Ovary (tissue), 10 donors: ENCODE measurements at places on chromosomes 12 and 14. TPM values are rescaled to one million over a fixed set of nuclear protein-coding genes. Genes with fewer than 3 reads are reported as not detected.

DNA sequence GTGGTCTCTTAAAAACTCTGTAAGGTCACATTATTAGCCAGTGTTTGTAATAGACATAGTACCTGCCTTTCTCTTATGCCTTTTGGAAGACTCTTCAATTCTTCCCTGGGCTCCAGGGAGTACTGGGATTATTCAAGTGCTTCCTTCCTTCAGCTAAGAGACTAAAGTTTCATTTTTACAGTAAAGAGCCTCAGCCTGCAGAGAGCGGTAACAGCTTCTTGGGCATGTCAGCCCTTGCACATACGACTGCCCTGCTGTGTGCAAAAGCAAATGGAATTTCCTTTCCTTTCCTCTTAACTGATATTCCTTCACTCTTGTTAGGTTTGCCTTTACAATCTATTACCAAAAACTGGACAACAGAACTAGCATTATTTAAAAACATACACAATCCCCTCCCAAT, 32.9 kb upstream of the AMIGO2 start:
- H3K27me3 ChIP-seq: no peaks in the 10 kb centered on the region
- no peak overlapping the region for H3K27ac ChIP-seq
- H3K36me3 ChIP-seq: no peaks in the 10 kb centered on the region

- no peak for DNase-seq
- H3K4me1 ChIP-seq: no peaks in the 10 kb centered on the region
- no peak overlapping the region for H3K27ac ChIP-seq
- no peak overlapping the region for H3K4me3 ChIP-seq
Observed at GRCh38 chr12:93621986-93622385, 49.5 kb downstream of the SOCS2 start.

GRCh38 chr14:68039593-68039992, 220.0 kb downstream of the RAD51B start:
- H3K27ac ChIP-seq: no peak overlapping the region
- H3K36me3 ChIP-seq: no peaks in the 10 kb centered on the region
- H3K4me1 ChIP-seq: peaks cover 7% of the 10 kb centered on the region
- H3K27me3 ChIP-seq: no peaks in the 10 kb centered on the region

DNA sequence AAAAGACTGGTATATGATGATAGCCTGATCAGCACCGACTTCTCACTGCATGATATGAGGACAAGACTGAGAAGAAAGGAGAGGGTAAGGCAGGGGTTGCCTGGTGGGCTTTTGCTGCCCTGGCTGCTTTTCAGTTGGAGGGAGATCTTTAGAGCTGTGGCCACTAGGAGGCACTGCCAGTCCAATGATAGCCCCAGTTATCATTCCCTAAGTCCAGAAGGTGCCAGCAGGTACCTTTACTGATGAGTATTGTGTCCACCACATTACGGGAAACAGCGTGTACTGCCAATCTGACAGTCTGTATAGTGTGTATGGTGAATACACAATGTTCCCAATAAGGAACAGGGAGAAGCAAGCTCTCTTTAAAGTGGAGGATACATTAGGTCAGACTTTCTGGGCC, 55.8 kb upstream of the CCDC175 start:
- no peak overlapping the region for H3K27ac ChIP-seq
- peaks cover 2% of the 10 kb centered on the region for H3K4me1 ChIP-seq
- no peaks in the 10 kb centered on the region for H3K36me3 ChIP-seq
- H3K4me3 ChIP-seq: no peak overlapping the region
- no peak for DNase-seq

DNA sequence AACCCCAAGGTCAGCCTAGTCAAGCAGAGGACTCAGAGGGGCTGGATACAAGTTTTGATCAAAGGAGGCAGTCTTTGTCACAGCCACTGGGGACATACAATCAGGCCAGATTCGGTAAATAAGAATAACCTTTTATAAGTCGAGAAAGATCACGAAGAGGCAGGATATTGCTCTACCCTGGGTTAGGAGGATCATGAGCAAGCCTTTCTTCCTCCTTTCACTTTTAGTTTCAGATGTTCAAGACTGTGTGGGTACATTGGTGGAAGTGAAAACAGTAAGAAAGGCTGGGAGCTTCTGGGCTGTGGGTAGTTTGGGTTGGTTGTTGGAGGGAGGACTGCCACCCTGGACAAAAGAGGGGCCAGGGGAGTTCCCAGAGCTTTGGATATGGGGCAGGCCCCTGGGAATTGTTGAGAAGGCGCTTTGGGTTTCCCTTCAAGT, 127.7 kb downstream of the SNAPC1 start:
- no peak overlapping the region for H3K4me3 ChIP-seq
- DNase-seq: no peak
- no peaks in the 10 kb centered on the region for H3K27me3 ChIP-seq
- H3K4me1 ChIP-seq: no peaks in the 10 kb centered on the region
- no peak overlapping the region for H3K27ac ChIP-seq

- no peaks in the 10 kb centered on the region for H3K27me3 ChIP-seq
- H3K4me1 ChIP-seq: no peaks in the 10 kb centered on the region
Observed at GRCh38 chr12:49331380-49332222, 5.4 kb downstream of the C1QL4 start.

DNA sequence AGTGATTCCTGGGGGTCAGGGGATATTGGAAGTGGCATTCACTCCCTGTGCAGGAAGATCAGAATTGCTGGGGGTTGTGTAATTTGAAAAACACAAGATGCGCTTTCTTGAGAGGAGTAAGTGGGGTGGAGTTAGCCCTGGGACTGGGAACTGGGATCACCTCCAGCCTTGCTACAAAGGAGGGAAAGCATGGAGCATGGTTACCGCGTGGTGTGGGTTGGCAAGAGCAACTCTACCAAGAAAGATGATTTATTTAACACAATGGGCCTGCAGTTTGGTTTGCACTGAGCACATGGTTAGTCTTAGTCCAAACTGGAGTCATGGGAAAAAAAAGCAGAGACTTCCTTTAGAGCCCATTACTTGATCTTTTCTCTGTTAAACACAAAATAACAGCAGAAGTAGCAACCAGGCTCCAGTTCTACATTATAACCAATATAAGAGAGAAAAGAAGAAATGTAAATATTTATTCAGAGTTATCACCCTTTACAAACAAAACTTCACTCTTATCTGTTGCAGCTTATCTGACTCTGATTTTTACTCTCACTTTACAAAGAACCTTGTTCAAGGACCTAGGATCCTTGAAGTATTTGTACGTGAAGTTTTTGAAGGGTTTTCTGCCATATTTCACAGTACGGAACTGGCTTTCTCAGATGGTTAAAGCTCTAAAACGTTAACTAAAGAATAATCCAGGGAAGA, 2.1 kb upstream of the NIN start:
- no peak overlapping the region for H3K4me3 ChIP-seq
- H3K36me3 ChIP-seq: no peaks in the 10 kb centered on the region
- no peak overlapping the region for H3K27ac ChIP-seq
- no peak for DNase-seq
- H3K27me3 ChIP-seq: no peaks in the 10 kb centered on the region
- H3K4me1 ChIP-seq: peaks cover 2% of the 10 kb centered on the region

DNA sequence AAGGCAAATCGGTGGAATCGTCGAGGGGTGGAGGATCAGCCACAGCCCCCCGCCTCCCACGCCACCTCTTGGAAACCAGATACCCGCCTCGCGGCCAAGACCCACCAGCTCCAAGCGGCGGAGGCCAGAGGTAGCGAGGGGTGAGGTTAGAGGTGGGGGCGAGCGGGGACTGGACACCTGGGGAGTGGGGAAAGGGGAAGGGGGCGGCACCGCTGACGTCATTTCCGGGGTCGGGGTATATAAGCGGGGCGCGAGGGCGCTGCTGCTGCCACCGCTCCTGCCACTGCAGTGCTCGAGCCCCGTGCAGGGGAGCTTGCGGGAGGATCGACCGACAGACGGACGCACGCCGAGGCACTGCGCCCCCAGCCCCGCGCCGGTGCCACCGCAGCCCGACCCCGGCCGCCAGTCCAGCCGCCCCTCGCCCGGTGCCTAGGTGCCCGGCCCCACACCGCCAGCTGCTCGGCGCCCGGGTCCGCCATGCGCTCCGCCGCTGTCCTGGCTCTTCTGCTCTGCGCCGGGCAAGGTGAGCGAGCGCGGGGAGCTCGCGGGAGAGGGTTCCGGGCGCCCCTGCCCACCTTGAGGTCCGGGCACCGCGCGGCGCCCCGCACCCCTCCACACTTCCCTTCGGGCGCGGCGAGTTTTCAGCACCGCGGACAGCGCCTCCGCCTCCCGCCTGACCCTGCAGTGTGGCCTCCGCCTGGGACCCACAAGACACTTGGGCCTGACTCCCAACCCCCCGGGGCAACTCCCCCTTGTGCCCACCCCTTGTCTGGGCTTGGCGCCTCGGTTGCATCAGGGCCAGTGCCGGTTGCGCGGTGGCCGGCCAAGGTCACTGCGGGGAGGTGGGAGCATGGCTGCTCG, at the start of gene CHGA:
TSS of gene CHGA (plus strand) at position 268 of the 861 bp plus-strand sequence. CDS start at position 478, 210 bp downstream.
- H3K4me1 ChIP-seq: peaks cover 3% of the 10 kb centered on the region
- peak; percentile 34 for DNase-seq
- H3K27me3 ChIP-seq: no peaks in the 10 kb centered on the region
- H3K36me3 ChIP-seq: no peaks in the 10 kb centered on the region

- DNase-seq: no peak
- no peak overlapping the region for H3K27ac ChIP-seq
- H3K36me3 ChIP-seq: no peaks in the 10 kb centered on the region
- no peak overlapping the region for H3K4me3 ChIP-seq
Observed at GRCh38 chr14:75224561-75224960, 48.1 kb upstream of the TMED10 start.

- H3K27me3 ChIP-seq: no peaks in the 10 kb centered on the region
- H3K27ac ChIP-seq: no peak overlapping the region
- DNase-seq: no peak
- H3K36me3 ChIP-seq: no peaks in the 10 kb centered on the region
Observed at GRCh38 chr12:3105690-3106479, 28.7 kb downstream of the TSPAN9 start.

DNA sequence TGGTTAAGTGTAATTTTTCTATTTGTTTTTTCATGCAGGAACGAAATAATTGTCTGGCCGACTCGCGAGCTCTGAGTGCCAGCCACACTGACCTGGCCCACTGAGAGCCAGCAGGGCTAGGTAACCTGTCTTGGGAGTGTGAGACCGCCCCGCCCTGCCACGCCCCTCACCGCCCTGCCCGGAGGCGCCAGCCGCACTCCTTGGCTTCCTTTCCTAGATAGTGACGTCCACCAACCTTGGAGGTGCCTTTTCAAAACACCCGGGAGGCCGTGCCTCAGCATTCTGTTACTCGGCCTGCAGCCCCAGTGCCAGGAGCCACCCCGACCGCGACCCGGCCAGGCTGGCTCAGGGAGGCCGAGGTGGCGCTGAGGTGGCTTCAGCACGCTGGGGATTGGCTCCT, 21.7 kb downstream of the XRCC3 start:
- no peak overlapping the region for H3K4me3 ChIP-seq
- peak; percentile 38 for DNase-seq
- peaks cover 24% of the 10 kb centered on the region for H3K4me1 ChIP-seq
- H3K27me3 ChIP-seq: no peaks in the 10 kb centered on the region

DNA sequence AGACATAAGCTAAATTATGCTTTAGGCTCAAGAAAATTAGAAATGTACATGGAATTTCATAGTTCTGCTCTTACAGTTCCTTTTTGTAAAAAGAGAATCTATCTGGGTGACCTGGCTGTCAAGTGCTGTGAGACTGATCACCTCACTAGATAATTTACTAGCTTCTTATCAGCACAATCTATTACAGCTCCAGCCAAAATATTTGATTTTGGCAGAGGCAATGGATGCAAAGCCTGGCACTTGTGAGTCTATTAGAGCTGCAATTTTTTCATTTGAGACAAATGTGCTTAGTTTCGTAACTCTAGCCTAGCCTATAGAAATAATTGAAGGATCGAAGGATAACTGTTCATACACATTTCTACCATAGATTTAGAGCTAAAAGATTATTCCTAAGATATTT, 927.5 kb downstream of the SLC6A15 start:
- H3K27me3 ChIP-seq: no peaks in the 10 kb centered on the region
- H3K36me3 ChIP-seq: no peaks in the 10 kb centered on the region
- H3K4me3 ChIP-seq: no peak overlapping the region
- no peak for DNase-seq
- no peak overlapping the region for H3K27ac ChIP-seq

The KRT71 gene
- total RNA-seq: not detected

The FAM181A gene
- total RNA-seq: 4.9 TPM

The ATF1 gene
- 44.5 TPM for total RNA-seq

The RNASE13 gene
- not detected for total RNA-seq
